ENCODE measurements at places on chromosomes 7 and 10.

- peak overlapping the region; percentile 81 for H3K27ac ChIP-seq
- no peak for DNase-seq
- H3K36me3 ChIP-seq: no peaks in the 10 kb centered on the region
- H3K4me3 ChIP-seq: no peak overlapping the region
These were observed 57.1 kb downstream of the LRRTM3 start for GRCh38 chr10:66982792-66983474.

DNA sequence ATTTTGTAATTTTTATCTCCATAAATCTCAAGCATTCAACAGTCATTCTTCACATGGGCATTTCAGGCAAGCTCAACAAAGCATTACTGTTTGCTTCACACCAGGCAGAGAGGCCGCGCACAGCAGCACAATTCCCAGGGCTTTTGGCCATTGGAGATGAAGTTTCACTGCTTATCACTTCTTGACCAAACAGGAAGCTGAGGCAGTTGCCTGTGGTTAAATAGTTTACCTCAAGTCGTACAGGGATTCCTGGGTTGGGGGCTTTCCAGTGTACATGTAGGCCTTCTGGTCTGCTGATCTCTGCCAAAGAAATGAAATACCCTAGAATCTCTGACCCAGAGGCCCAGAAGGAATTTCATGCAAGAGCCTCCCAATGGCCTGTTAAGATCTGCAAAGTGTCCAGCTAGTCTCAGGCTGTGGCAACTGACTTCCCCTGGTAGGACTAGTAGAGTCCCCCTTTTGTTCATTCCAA, 11.2 kb upstream of the PRDX3 start:
- H3K36me3 ChIP-seq: no peaks in the 10 kb centered on the region
- no peak overlapping the region for H3K4me3 ChIP-seq
- peaks cover 8% of the 10 kb centered on the region for H3K4me1 ChIP-seq

- no peaks in the 10 kb centered on the region for H3K36me3 ChIP-seq
- H3K27me3 ChIP-seq: peaks cover 89% of the 10 kb centered on the region
- DNase-seq: peak; percentile 70
- H3K4me1 ChIP-seq: no peaks in the 10 kb centered on the region
These were observed 19.4 kb downstream of the KCNK18 start for GRCh38 chr10:117216611-117217195.

DNA sequence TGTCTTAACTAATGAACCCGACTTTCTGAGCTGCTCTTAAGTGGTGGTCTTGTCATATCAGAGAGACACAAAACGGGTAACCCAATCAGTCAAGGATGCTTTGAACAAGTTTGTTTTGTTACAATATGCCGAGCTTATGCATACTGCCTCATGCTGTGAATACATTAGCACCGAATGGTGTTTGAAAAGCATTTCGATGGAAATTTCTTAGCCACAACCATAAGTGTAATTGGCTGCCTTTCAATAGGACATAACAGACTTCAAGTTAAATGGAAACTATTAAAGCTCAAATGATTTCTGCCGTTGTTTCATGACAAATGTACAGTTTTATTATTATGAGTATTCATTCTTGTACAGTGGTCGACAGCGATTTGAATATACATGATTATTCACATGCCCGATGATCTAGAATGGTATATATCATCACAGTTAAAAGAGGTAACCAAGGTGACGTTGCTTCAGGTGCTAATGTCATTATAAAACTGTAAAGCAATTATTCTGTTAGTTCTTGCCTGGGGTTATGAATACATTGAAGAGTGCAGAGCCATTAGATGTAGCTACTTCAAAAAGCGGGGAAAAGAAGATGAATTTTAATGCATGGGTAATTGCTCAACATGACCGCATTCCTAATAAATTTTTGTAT, 118.8 kb downstream of the EBF3 start:
- H3K4me1 ChIP-seq: no peaks in the 10 kb centered on the region
- DNase-seq: no peak
- no peaks in the 10 kb centered on the region for H3K36me3 ChIP-seq
- H3K4me3 ChIP-seq: no peak overlapping the region

DNA sequence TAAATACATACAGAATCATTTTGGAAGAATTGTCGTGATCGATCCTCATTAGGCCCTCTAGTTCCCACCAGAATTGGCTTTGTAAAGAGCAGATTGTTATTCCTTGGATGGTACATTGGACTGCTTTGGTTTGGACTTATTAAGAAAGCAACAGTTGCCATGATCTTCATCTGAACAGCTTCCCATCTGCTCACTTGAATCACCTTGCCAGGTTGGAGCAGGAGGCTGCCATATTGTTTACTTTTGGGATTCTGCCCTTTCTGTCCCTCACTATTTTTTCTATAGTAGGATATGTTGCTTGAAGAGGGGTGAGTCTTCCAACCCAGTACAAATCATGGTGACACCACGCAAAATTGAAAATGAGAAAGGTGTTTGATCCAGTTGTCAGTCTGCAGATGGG, 199.6 kb downstream of the TCF7L2 start:
- no peak for DNase-seq
- H3K4me3 ChIP-seq: no peak overlapping the region
- no peaks in the 10 kb centered on the region for H3K27me3 ChIP-seq
- H3K27ac ChIP-seq: no peak overlapping the region
- H3K4me1 ChIP-seq: no peaks in the 10 kb centered on the region

DNA sequence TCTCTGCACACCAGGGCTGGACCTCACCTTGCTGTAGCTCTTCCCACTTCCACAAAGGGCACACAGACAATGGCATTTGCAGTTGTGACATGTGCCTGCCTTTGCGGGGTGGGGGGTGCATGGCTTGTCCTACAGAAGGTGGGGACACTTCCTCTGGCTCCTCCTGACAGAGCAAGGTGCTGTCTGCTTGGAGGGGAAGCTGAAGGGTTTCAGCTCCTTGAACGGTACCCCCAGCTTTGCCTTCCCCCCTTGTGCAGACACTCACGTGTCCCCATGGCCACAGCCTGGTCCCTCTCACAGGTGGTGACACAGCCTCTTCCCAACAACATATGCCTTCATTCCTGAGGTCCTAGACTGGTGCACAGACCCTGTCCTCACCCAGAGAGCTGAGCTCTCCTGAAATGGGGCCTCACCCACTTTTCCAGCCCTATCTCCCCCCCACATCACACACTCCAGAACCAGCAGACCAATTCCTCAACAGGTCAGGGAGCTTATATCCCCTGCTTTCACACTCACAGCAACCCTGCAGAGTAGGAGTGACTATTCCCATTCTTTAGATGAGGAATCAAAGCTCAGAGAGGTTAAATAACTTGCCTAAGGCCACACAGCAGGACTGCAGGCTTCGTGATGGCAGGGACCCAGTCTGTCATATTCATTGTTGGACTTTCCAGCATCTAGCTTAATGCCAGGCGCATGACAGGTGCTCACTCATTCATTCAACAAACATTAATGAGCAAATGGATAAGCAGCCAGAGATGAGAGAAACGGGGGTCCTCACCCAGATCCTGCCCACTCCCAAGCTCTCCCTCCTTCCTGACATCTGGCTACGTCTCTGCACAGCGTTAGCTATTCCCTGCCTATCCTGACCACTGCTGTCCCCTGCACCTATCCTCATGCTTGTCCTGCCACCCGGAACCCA, 44.4 kb downstream of the PARP12 start:
- DNase-seq: no peak
- H3K27ac ChIP-seq: no peak overlapping the region
- H3K4me3 ChIP-seq: no peak overlapping the region
- no peaks in the 10 kb centered on the region for H3K4me1 ChIP-seq
- peaks cover 15% of the 10 kb centered on the region for H3K27me3 ChIP-seq

- peak overlapping the region; percentile 39 for H3K4me3 ChIP-seq
- no peaks in the 10 kb centered on the region for H3K36me3 ChIP-seq
- peaks cover 8% of the 10 kb centered on the region for H3K4me1 ChIP-seq
- peak; percentile 55 for DNase-seq
- peak overlapping the region; percentile 47 for H3K27ac ChIP-seq
- H3K27me3 ChIP-seq: peaks cover 59% of the 10 kb centered on the region
These were observed 331.3 kb upstream of the COBL start for GRCh38 chr7:51647931-51648351.

DNA sequence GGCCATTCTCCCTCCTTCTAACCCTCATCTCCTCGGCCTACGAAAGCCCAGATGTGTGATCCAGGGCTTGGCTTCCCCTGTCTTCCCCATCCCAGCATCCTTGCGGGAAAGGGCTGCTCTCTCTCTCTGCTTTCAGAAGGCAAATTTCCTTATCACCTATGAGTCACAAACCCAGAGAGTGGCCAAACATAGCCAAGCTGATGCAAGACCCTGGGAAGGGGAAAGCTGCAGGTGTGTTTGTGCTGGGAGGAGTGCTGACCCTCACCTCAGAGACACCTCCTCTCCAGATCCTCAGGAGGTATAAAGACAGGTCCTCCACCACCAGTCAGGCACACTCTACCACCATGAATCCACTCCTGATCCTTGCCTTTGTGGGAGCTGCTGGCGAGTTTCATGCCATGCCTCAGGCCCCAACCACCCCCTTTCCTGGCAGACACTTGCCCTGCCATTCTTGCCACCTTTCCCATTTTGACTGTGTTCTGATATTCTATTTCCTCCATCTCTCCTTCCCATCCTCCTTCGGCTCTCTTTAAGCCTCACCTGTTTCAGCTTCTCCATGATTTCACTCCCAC, 10.6 kb upstream of the PRSS2 start:
- peak; percentile 16 for DNase-seq
- H3K36me3 ChIP-seq: no peaks in the 10 kb centered on the region
- H3K27me3 ChIP-seq: peaks cover 56% of the 10 kb centered on the region
- H3K4me3 ChIP-seq: no peak overlapping the region

- no peaks in the 10 kb centered on the region for H3K27me3 ChIP-seq
- H3K4me3 ChIP-seq: no peak overlapping the region
- no peak overlapping the region for H3K27ac ChIP-seq
- DNase-seq: no peak
These were observed 350.0 kb downstream of the CRPPA start for GRCh38 chr7:16071246-16071857.

DNA sequence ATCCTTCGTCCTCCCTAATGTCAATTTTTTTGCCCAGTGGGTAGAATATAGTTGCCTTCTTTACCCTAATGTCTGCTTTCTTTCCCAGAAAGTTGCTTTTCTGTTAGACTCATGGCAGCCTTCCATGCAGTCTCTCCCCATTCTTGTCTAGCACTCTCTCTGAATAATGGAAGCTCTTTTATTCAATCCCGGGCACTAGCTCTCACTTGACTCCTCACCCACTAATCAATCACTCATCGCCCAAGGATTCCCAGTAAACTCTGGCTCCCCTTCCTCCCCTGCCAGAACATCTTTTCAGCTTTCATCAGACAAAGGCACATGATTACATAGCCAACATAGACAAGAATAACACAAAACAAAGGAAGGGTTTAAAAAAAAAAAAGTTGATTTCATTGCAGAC, 100.2 kb upstream of the RELN start:
- peaks cover 31% of the 10 kb centered on the region for H3K27me3 ChIP-seq
- H3K4me3 ChIP-seq: no peak overlapping the region
- no peak overlapping the region for H3K27ac ChIP-seq
- peaks cover 3% of the 10 kb centered on the region for H3K4me1 ChIP-seq
- H3K36me3 ChIP-seq: no peaks in the 10 kb centered on the region

GRCh38 chr10:30811276-30812017, 181.9 kb upstream of the LYZL2 start:
- no peaks in the 10 kb centered on the region for H3K27me3 ChIP-seq
- peaks cover 51% of the 10 kb centered on the region for H3K4me1 ChIP-seq
- no peak overlapping the region for H3K4me3 ChIP-seq
- H3K27ac ChIP-seq: peak overlapping the region; percentile 45

DNA sequence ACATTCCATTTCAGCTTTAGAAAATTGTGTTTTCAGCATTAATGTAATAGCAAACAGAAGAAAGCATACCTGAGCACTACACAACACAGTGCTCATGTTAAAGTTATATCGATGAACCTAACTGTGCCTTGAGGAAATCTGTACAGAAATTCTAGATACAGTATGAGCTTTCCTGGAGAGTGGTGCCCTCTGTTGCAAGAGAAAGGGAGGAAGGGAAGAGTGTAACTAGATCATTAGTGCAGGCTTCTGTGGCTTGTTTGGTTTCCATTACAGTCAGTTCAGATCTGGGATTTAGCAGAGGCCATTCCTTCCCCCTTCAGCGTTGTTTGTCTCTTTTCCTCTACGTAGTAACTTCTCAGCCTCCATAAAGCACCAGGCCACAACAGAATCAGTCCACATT, 139.7 kb downstream of the HTR7 start:
- no peaks in the 10 kb centered on the region for H3K36me3 ChIP-seq
- no peak for DNase-seq
- H3K4me1 ChIP-seq: peaks cover 2% of the 10 kb centered on the region

GRCh38 chr10:33638891-33639290, 304.4 kb upstream of the NRP1 start:
- H3K27ac ChIP-seq: no peak overlapping the region
- no peak for DNase-seq
- H3K4me3 ChIP-seq: no peak overlapping the region
- H3K4me1 ChIP-seq: peaks cover 3% of the 10 kb centered on the region

DNA sequence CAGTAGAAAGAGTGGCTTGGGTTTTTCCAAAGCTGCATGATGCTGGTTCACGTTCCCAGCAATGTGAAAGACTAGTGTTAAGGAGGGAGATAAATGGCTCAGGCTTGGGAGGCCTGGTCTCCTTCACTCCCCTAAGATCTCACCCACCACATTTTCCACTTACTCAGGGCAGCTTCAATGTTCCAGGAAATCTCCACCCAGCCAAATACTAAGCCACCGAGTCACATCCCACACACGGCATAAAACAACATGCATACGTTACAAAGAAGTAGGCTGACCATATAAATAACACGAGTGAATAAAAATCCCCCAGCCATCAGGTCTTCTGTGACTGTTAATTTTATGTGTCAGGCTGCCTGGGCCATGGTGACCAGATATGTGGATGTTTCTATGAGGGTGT, 303.5 kb downstream of the SFMBT2 start:
- peaks cover 25% of the 10 kb centered on the region for H3K27me3 ChIP-seq
- H3K36me3 ChIP-seq: no peaks in the 10 kb centered on the region
- no peak overlapping the region for H3K27ac ChIP-seq

GRCh38 chr7:27897441-27897847, 157.5 kb downstream of the TAX1BP1 start:
- no peak overlapping the region for H3K27ac ChIP-seq
- H3K4me1 ChIP-seq: peaks cover 2% of the 10 kb centered on the region
- no peak overlapping the region for H3K4me3 ChIP-seq
- H3K36me3 ChIP-seq: no peaks in the 10 kb centered on the region
- DNase-seq: no peak
- H3K27me3 ChIP-seq: no peaks in the 10 kb centered on the region

DNA sequence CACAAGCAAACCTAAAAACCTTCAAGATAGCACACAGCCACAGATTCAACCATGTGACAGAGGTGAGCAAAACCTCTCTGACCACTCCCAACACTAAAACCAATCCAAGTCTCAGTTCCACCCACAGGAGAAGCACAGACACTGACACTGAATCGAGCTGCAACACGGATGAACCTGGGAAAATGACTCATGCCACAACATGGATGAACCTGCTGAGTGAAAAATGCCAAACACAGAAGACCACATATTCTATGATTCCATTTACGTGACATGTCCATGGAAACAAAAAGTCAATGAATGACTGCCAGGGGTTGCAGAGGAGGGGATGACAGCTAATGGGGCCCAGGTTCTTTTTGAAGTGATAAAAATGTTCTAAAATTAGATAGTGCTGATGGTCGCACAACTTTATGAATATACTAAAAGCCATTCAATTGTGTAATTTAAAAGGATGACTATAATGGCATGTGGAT, 22.0 kb downstream of the CYTH3 start:
- DNase-seq: no peak
- H3K4me1 ChIP-seq: peaks cover 75% of the 10 kb centered on the region
- H3K4me3 ChIP-seq: no peak overlapping the region
- H3K27ac ChIP-seq: no peak overlapping the region
- H3K36me3 ChIP-seq: no peaks in the 10 kb centered on the region

GRCh38 chr10:99248824-99249223, 13.2 kb upstream of the HPSE2 start:
- H3K4me1 ChIP-seq: no peaks in the 10 kb centered on the region
- no peak overlapping the region for H3K4me3 ChIP-seq
- DNase-seq: no peak
- peaks cover 2% of the 10 kb centered on the region for H3K36me3 ChIP-seq
